Chondrocyte (in vitro differentiated cells): ENCODE measurements at places on chromosomes 11 and 22. TPM values are rescaled to one million over a fixed set of nuclear protein-coding genes. Genes with fewer than 3 reads are reported as not detected.

SLC17A6 gene
- not detected in 3 replicates for total RNA-seq

DRICH1 gene
- total RNA-seq, result not detected in 3 replicates

ZP1 gene
- total RNA-seq, result 0.40 to 0.49 TPM in 2 of 3 replicates, not detected in the other

CLDN5 gene
- total RNA-seq, result not detected in 3 replicates

CDC42BPG gene
- total RNA-seq, result 0.17 to 0.46 TPM (median 0.35 TPM) in 3 replicates

DNA sequence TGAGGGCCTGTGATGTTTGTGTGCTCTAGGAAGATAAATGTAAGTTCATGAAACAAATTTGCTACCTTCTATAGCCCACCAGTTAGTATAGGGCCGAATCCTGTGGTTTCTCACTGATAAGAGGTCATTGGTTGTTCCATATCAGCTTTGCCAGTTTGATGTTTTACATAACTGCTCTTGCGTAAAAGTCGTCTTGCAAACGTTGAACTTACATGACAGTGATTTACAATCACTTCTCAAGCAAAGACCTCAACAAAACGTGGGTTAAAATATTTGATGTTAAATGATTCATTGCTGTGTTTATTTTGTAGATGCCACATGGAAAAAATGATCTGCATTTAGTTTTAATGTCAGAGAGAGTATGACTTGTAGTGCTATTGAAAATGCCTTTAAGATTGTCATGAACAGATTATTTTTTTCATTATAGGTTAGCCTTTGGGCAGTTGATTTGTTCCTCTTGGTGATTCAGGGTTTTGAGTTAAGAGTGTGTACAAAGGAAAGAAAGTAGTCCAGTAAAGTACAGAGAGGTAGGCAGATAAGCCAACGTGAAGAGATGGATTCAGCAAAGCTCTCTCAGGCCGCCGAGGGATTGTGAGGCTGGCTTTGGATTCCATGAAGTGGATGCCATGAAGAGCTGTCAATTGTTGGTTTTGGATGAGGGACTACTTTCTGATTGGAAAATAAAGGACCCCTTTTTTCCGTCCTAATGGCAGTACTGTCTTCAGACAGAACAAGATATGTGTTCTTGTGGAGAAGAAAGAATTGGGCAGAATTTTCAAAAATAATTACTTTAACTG, 2.6 kb downstream of the EWSR1 start:
- no peak for DNase-seq

GRCh38 chr22:23166841-23167616, 13.3 kb upstream of the BCR start:
- no peak for DNase-seq

GRCh38 chr11:102318469-102318868, 1.2 kb downstream of the BIRC3 start:
- no peak for DNase-seq

DNA sequence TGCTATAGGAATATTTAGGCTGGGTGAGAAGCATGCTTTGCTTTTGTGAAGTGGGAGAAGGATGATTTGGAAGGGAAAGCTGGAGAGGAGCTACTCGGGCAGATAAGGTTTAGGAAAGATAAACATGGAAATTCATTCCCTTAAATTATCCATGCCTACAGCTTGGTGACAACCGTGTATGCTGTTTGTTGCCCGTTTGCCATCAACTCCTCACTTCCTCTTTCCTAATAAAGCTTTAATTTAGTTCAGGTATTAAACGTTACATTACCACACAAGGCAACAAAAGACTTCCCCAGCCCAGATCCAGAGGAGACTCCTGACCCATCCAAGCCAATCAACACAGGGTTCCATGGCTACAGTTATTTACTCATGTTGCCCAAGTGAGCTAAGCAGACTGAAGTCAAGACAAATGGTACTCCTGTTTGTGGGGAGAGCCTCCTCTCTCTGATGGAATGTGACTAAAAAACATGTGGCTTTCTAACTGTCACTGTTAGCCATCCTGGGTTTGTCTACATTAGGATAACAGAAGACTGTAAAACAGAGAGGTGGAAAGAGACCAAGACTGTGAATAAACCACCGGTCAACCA, 101.7 kb upstream of the GRAMD1B start:
- DNase-seq, result no peak

DNA sequence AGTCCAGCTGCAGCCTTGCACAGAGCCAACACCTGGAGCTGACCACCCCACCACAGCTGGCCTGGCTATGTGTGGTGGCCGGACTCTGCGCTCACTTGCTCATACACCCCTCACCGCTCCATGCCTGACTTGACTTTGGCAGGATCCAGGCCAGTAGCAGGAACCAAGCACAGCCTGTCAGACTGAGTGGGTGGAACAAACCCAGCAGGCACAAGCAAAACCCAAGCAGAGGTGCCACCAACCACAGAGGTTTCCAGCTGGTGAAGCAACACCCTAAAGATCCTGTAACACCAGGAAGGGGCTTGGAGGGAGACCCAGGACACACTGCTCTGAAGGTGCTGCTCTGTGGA, 44.9 kb upstream of the WNT11 start:
- no peak for DNase-seq

- peak; percentile 29 for DNase-seq
These were observed 19.4 kb downstream of the SNU13 start for GRCh38 chr22:41668971-41669911.

- no peak for DNase-seq
These were observed 16.7 kb downstream of the BCL2L13 start for GRCh38 chr22:17655289-17655688.

DNA sequence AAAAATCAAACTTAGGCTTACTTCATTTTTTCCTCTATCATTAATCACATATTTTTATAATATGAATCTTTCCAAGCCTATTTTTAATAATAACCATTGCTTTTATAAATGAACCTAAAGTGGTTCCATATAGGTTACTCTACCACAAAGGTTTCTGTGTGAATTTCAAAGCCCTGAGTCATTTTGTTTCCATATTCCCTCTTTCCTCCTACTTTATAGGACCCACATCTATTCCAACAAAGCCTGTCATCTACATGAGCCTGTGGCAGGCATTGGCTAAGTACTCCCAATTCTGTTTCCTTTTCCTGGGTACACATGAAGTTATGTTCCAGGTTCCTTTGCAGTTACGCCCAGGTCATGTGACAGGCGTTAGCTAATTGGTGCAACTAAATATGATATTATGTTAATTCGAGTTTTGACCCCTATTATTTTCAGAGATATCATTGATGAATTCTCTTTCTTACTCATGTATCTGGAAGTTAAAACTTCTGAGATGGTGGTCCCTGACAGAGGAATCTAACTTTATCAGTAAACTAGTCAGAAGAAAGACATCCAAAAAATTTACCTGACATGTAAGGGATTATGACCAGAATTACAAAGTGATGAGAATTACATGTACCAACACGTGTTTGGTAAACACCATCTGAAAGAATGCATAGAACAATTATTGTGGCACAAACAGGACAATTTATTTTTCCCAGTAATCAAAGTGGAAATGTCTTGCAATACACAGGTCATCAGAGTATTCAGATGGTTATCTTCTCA, 1264.0 kb upstream of the CNTN5 start:
- DNase-seq, result no peak

GRCh38 chr11:16962146-16962545, 52.1 kb downstream of the PLEKHA7 start:
- no peak for DNase-seq

GRCh38 chr11:73121692-73122091, 20.4 kb downstream of the FCHSD2 start:
- no peak for DNase-seq

DNA sequence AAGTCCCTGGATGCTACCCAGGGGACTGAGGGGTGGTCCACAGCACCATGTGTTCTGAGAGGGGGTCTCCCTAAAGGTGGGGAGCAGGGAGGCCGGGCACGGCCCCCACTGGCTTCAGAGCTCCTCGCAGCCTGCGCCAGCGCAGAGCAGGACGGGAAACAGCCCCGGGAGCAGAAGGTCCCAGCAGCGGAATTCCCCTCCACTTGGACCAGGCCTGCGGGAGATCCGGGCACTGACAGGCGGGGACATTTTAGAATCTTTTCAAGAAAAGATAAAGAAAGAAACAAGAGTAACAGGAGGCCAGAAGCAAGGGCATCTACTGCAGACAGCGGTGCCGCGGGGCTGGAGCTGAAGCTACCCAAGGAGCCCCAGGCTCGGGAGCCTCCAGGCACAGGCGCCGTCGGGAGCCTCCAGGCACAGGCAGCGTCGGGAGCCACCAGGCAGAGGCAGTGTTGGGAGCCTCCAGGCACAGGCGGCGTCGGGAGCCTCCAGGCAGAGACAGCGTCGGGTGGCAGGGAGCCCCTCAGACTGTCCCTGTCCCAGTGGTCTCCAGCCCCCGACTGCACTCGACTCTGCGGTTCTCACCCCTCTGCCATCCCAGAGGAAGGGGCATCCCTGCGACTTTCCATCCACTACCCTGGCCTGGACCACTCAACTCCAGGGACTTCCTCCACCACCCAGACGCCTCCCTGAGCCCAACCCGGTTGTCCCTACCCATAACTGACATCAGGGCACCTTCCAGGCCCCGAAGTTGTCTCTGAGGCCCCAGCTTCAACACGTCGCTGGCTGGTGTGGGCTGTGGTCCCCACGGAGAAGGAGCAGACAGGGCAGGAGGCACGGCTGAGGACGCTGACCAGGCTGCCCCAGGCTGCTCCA, 211.1 kb downstream of the BRD1 start:
- no peak for DNase-seq

- no peak for DNase-seq
These were observed 63.2 kb upstream of the TOP3B start for GRCh38 chr22:22045571-22046335.

GRCh38 chr11:98260983-98261382, 759.8 kb upstream of the CNTN5 start:
- no peak for DNase-seq

GRCh38 chr11:57432714-57433163, 5.8 kb upstream of the SLC43A3 start:
- DNase-seq, result no peak

DNA sequence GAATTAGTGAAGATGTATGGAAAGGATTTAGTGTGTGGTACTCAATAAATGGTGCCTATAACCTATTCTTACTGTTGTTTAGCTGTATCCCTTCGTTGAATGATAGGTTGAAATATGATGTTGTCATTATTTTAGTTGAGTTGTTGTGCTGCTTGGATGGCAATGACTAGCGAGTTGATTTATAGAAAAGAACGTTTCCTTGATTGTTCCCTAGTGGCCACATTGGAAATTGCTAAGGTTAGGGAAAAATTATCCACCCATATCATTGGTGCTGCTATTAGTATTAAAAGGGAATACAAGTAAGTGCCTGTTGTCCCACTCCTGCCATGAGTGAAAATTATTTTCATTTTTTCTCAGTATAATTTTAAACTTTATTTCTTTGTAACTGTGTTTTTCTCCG, 14.5 kb downstream of the EMSY start:
- DNase-seq, result no peak
